CD4-positive, alpha-beta T cell treated with Interferon alpha-2 for 1 hour (primary cell): ENCODE measurements at places on chromosomes 13 and 19.

DNA sequence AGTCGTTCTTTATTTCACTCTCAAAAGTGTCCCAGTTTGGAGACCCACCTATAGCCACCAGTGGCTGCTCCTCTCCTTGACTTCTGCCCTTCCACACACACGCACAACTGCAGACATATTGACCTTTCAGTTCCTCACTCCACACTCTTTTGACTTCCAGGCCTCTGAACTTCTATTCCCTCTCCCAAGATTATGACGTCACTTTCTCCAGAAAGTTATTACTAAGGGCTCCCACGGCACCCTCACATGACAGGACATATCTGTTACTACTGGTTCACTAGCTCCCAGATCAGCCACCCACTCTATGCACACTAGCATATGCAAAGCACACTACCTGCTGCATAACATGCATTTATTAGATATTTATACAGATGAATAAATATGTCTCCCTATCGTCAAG is 45.9 kb downstream of the XPO4 start:
- DNase-seq: no peak

GRCh38 chr13:106117035-106117434 is 418.4 kb downstream of the EFNB2 start:
- DNase-seq: no peak

DNA sequence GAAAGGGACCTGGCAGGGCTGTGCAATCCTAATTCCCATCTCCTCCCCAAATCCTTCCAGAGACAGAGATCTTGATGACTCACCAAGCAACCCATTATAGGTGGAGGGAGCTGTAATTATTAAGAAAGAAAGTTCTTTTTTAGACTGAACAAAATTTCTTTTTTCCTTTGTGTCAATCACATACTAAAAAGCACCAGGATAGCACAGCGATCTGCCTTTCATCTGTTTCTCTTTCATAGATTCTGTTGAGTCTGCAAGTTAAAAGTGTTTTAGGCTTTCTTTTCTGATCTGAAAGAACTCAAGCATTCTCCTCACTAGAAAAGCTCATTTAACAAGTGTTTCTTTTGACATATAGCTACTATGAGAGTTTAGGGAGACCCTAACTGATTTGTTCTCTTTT is 222.8 kb downstream of the DCT start:
- no peak for DNase-seq

DNA sequence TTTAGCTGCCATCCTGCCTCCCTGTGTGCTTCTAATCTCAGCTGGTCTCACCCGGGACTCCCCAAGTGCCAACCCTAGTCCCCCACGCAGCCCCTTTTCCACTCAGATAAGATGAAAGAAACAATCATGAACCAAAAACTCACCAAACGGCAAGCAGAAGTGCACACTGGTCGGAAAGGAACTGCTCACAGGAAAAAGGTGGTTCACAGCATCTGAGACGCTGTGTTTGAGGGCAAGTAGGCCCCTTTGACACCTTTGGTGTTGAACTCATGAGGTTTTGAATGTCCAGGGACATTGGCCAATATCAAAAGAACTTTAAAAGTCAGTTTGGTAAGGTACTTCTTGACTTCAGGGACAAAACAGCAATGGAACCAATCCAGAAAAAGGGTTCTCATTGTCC is 20.4 kb upstream of the ACOD1 start:
- DNase-seq: no peak
